ENCODE measurements at places on chromosomes 1 and 21.

- DNase-seq, result no peak
Measured at GRCh38 chr1:53559391-53559815, 100.2 kb downstream of the DMRTB1 start.

GRCh38 chr1:221411283-221411682 is 330.6 kb downstream of the DUSP10 start:
- DNase-seq, result no peak

DNA sequence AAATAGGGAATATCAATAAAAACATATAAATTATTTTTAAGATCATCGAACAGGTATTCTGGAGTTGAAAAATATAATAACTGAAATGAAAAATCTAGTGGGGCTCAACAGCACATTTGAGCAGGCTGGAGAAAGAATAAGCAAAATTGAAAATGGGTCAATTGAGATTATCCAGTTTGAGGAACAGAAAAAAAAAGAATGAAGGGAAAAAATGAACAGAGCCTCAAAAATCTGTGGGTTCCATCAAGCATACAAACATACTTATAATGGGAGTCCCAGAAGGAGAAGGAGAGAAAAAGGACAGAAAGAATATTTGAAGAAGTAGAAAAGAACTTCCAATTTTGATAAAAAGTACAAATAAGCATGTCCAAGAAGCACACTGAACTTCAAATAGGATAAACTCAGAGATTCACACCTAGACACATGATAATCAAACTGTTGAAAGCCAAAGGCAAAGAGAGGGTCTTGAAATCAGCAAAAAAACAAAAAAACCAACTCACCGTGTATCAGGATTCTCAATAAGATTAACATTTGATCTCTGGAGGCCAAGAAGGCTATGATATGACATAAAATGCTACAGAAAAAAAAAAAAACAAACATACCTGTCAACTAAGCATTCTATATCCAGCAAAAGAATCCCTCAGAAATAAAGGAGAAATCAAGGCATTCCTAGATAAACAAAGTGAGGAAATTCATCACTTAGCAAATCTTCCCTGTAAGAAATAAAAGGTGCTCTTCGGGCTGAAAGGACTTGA is 5.4 kb upstream of the COQ8A start:
- DNase-seq, result no peak

DNA sequence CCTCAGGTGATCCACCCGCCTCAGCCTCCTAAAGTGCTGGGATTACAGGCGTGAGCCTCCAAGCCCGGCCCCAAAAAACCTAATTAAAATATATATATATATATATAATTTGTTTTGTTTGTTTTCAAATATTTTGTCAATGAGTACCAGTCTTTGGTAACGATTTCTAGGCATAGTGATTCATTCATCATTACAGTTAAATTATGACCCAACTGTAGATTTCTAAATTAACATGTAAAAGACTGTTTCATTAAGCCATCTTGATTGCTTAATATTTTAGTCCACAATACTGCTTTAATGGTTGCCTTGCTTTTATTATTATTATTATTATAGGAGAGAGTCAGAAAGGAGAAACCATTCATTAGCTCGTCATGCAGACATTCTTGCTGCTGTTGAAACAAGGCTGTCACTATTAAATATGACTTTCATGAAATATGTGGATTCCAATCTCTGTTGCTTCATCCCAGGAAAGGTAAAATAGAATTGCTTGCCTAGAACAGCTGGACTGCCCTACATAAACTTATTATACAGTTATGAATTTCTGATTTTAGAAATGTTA is 19.9 kb downstream of the FBXO28 start:
- DNase-seq, result no peak

GRCh38 chr1:239956263-239956662 is 135.4 kb upstream of the FMN2 start:
- no peak for DNase-seq

DNA sequence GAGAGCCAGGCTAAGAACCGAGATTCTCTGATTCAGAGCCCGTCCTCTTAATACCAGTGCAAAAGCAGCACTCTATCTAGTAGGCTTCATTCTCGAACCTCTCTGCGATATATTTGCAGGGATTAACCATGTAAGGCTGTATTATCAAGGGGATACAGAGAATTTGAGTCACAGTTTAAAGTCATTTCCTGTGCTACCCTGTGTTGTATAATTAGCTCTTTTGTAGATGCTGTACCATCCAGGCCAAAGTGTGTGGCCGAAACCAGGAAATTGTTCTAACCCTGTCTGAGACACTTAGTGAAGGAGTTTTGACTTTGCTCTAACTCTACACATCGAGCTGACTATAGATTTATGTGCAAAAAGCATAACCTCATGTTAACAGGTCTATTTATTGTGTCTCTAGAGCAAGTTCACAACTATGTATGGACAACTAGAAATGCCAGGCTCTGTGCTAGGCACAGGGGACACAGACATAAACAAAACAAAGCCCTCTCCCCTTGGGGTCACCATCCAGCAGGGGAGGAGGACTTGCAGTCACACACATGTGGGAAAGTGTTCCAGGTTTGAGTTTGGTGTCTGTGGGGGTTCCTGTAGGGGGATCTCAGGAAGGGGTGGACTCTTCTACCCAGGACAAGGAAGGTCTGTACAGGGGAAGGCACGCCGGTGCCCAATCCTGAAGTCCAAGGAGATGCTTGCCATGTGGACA is 182.2 kb downstream of the DHRS3 start:
- DNase-seq, result peak; percentile 25

DNA sequence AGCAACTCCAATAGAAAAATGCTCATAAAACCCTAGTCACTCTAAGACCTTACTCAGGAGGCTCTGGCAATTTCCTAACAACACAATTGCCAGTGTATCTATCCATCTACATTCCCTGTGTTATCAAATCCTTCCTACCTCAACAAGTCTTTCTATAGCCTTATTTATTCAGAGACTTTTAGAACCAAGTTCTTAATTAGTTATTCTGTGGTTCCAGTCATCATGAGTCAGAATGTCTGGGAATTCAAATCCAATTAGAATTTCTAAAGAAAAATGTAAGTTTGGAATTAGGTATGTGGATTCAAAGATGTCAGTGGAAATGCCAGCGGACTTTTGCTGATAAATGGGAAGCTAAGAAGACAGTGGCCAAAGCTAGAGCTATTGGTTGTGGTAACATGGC is 302.6 kb upstream of the C1orf87 start:
- peak; percentile 1 for DNase-seq

GRCh38 chr1:53477651-53478501 is 18.7 kb downstream of the DMRTB1 start:
- no peak for DNase-seq

- no peak for DNase-seq
Measured at GRCh38 chr1:56965916-56966697, at the start of gene C8B. C8B (minus strand) TSS chr1:56966015; CDS start chr1:56965948, 67 bp downstream.

DNA sequence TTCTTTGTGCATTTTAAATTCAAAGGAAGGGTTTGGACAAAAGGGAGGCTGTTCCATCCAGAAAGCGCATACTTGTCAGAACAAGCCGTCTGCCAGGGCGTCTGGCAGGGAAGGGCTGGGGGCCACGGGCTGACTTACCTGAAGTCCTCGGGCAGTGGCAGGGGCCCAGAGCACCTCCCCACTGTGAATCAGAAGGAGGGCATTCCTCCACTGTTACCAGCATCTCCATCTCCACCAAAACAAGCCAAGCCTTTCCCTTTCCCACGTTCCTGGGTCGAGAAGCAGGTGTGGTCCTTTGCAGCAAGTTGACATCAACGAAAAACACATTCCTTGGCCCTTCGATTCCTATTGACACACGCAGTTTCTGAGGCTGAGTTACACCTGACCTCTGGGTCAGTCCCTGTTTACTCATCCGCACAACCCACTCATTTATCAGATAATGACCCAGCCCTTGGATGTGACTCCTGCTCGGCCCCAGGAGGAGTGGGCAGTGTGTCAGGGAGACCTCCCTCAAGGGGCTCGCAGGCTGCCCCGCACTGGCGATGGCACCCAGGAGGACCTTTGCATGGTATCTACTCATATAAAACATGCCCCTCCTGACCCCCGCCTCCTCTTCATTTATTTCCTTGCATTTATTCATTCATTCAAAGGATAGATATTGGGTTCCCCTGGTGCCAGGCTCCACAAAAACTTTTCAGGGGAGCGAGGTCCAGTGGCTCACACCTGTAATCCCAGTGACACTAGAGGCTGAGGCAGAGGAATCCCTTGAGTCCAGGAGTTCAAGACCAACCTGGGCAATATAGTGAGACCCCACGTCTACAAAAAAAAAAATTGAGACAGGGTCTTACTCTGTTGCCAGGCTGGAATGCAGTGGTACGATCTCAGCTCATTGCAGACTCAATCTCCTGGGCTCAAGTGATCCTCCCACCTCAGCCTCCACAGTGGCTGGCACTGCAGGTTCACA is 60.2 kb downstream of the TOMM20 start:
- peak; percentile 92 for DNase-seq

DNA sequence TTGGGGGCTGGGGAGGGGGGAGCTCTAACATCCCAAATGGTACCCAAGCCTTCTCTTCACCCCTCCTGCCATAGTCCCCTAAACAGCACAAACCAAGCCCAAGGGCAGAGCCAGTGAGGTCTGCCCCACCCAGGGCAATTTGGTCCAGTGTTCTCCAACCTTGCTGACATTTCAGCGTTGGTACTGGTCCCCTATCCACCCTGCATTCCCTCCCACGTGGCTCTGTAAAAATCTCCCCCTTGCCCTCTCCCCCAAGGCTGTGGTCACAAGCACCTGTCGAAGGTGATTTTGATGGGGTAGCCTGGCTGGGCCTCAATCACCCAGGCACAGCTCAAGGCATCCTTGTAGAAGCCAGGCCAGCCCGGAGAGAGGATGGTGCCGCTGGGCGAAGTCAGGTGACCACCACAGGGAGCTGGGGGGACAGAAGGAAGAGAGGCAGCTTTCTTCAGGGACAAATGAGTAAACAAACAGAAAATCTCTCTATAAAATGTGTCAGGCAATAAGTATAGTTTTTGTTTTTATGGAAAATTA is 137.5 kb upstream of the HMGB4 start:
- DNase-seq, result no peak

GRCh38 chr1:36737038-36737555 is 254.4 kb upstream of the CSF3R start:
- DNase-seq, result no peak

DNA sequence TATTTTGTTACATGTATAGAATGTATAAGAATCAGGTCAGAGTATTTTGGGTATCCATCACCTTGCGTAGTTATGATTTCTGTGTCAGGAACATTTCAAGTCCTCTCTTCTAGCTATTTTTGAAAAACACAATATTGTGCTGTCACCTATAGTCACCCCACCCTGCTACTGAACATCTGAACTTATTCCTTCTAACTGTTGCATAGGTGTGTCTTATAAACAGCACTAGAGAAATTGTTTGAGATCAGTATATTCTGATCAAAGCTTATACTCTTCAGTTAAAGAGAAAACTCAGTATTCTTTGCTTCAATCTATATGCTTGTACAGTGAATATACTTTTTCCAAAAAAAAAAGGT is 96.0 kb downstream of the ASH1L start:
- no peak for DNase-seq

GRCh38 chr1:60213253-60213652 is 139.7 kb upstream of the C1orf87 start:
- no peak for DNase-seq

DNA sequence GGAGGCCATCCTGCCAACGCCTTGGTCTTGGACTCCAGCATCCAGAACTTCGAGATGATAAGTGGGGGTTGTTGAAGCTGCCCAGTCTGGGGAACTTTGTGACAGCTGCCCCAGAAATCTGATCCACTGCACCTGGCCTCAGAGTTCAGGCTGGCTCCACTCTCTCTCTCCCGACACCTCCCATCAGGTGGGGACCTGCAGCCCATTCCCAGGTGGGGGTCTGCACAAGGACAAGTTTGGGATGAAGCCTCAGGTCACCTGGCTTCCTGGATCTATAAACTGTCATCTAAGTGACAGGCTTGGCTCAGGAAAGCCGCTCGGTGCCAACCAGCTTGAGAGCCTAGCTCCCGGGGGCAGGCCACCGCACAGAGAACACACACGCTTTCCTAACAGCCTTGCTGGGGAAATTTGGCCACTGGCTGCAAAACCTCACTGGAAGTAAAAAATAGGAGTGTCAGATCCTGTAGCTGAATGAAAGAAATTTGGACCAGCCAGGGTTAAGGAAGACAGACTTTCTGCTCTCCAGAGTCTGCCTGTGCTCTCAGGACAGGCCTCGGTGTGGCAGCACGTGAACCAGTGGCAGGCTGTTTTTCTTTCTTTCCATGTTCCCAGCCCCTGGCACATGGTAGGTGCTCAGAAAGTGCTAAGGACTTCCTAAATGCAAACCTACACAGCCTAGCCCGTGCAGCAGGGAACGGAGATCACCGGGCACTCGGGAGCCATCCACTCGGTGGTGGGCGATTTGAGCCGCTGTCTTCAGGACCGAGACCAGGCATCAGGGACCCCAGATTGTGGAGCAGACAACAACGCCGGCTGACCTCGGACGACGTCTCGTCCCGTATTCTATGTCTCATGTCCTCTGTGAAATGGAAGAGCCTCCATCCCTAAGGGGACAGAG is 42.6 kb upstream of the LBR start:
- no peak for DNase-seq

DNA sequence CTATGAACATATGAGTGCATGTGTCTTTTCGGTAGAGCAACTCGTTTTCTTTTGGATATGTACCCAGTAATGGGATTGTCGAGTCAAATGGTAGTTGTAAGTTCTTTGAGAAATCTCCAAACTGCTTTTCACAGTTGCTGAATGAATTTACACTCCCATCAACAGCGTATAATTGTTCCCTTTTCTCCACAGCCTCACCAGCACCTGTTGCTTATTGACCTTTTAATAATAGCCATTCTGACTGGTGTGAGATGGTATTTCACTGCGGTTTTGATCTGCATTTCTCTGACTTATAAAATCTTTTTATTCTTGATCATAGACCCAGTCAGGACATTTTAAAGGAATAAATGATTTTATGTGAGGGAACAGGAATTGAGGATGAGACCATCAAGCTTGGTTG is 165.0 kb upstream of the KCTD3 start:
- DNase-seq, result no peak

Data from A172 (cell line).